ENCODE measurements at places on chromosomes 13 and 19.

GRCh38 chr13:71864986-71865873 is 1.8 kb downstream of the DACH1 start:
- DNase-seq = peak; percentile 63

DNA sequence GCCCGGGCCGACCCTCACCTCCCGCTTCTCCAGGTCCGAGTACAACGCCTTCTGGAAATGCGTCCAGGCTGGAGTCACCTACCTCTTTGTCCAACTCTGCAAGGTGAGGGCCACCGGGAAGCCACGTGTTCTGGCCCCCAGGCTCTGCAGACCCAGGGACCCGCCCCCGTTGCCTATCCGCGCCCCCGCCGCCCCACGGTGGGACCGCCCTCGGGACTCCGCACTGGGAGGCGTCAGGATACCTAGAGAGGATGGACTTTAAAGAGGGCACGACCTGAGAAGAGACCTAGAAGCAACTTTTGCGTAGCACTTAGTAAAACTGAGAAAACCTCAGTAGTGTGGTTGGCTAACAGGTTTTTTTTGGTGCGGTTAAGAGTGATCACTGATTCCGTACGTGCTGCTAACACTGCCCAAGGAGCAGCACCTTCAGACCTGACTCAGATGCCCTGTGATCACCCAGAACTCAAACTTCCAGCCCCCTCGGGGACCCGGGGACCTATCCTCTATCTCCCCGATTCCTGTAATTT is 492 bp downstream of the TMEM147 start:
- DNase-seq = peak; percentile 29

GRCh38 chr19:3503036-3503572 is 2.6 kb upstream of the DOHH start:
- no peak for DNase-seq

DNA sequence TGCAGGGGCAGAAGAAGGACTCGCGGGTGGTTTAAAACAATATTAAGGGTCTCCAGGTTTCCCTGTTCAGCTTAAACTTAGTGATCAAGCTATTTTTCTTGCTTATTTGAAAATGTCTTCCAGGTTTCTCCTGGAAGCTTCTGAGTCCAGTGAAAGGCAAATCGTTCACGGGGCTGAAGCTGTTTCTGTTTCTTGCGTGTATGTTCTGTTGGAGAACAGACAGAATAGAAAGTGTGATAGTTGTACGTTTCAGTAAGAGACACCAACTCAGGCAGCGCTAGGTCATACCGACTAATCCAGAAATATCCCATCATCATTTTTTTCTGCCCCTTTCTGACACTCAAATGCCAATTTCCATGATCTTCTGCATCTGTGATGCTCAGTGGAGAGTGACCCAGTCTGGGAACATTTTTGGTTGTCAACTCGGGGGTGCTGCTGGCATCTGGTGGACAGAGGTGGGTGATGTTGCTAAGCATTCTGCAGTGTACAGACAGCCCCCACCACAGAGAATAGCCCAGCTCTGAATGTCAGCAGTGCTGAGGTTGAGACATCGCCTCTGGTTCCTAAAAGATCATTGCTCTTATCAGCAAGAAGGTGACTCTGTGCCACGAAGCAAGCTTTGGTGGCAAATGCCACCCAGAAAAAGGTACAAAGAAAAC is 4.3 kb downstream of the KLF2 start:
- no peak for DNase-seq

- DNase-seq = no peak
Measured at GRCh38 chr13:29749401-29750182, 100.8 kb downstream of the UBL3 start.

All from SK-N-DZ (cell line).